Stimulated activated CD4-positive, alpha-beta T cell treated with anti-CD3 and anti-CD28 coated beads, Interleukin-2, amount 100 ng/mL, for 48 hours (primary cell): ENCODE measurements at places on chromosomes 13 and 19.

DNA sequence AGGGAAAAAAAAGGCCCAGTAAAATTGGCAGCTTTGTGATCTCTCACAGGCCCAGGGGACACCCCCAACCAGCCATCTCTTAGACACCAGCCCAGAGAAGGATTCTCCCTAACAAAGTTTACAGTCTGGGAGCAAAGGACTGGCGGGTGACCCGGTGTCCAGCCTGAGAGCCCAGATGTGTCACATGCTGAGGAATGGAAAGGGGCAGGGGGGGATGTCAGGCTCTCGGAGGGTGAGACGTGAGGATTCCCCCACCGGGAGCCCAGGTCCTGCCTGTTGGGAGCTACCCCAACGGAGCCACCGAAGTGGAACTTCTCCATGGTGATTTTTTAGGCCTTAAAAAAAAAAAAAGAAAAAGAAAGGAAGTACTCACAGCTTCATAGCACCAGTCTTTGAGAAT, 4.8 kb upstream of the CTXN1 start:
- DNase-seq = no peak

DNA sequence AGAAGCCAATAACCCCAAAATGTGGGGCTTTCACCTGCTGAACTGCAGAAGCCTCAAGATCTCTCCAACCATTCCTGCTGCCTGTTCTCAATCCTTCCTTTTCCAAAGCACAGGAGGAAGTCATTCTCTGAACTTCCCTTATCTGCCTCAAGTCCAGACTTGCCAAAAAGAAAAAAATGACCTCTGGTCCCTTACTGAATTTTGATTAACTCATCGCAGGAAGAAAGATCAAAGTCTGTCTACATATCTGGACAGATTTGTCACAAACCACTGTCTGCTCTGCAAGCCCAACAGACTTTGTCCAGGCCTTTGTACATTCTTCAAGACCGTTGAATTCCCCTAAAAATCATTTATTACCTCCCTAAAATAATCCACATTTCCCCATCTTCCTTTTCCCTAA, 126.5 kb upstream of the NBEA start:
- DNase-seq = no peak

DNA sequence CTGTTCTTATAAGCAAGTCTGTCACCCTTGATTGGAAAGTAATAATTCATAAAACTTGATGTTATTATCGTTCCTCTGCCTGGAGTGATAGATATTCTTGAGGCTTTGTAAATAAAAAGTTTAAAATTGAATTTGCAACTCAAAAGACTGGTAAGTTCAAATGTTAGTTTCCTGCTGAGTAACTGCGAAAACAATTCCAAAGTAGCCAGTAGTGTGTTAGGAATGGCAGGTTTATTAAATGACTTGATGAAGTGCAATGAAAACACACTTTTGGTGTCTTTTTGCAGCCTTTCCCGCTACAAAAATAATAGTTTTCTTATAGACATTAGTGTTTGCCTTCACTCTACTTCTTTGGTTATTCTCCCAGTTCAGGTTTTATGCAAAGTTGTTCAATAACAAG, 299.3 kb downstream of the DLEU7 start:
- DNase-seq = no peak

DNA sequence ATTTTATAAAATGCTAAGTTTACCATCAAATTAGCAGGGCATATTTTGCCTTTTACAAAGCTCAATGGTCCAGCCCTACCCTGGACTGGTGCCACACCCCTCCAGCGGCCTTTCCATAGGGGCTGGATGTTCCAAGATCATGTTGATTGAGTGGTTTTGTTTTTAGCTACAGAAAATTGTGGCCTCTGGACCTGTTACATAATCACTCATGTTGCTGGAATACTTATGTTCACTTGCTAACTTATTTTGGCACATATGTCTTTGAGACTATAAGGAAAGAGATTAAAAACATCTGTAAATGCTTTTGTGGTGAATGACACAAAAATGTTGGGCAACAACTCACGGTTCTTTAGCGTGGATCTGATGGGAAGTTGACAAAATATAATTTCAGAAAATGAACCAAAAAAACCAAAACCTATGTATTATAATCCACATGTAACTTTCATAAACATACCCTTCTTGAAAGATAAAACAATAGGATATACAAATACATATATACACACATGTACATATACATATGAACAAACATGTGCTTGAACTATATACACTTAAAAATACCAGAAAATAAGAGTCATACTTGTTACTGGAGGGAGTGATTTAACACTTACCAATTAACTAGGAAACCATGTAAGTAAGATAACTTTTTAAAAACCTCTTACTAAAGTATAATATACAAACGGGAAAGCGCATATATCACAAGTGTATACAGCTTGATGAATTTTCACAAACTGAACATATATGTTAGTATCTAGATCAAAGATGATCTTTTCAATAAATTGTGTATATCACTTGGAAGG, 46.6 kb upstream of the SLC15A1 start:
- no peak for DNase-seq

- DNase-seq = peak; percentile 58
Measured at GRCh38 chr19:4369109-4369887, 25.9 kb downstream of the MPND start.

GRCh38 chr13:29487466-29488454, 107.7 kb downstream of the SLC7A1 start:
- DNase-seq = no peak
